ENCODE measurements at places on chromosomes 11 and 22. TPM values are rescaled to one million over a fixed set of nuclear protein-coding genes. Genes with fewer than 3 reads are reported as not detected.

Gene GALNT18
- polyA plus RNA-seq, result 81.2 TPM

Gene BTBD18
- polyA plus RNA-seq, result not detected

Gene MYO18B
- polyA plus RNA-seq, result not detected

Gene OR5P2
- not detected for polyA plus RNA-seq

Gene CHADL
- polyA plus RNA-seq, result 0.28 TPM

Gene C11orf42
- not detected for polyA plus RNA-seq

Gene OR51D1
- not detected for polyA plus RNA-seq

Gene ANAPC15
- 61.7 TPM for polyA plus RNA-seq

Gene MFNG
- polyA plus RNA-seq, result not detected

Gene DDI1
- not detected for polyA plus RNA-seq

Gene A4GALT
- not detected for polyA plus RNA-seq

Gene CCND1
- polyA plus RNA-seq, result 0.21 TPM

Gene PRR33
- polyA plus RNA-seq, result not detected

Gene OR52H1
- polyA plus RNA-seq, result not detected

Gene ZBTB3
- polyA plus RNA-seq, result 3.5 TPM

Gene YPEL1
- 2.1 TPM for polyA plus RNA-seq

Gene MPEG1
- not detected for polyA plus RNA-seq

Gene ANGPTL5
- polyA plus RNA-seq, result 0.42 TPM

Gene APOBEC3B
- polyA plus RNA-seq, result not detected

Gene ALX4
- not detected for polyA plus RNA-seq

Gene SYCE3
- polyA plus RNA-seq, result 43.1 TPM
